NCI-H345 (cell line): ENCODE measurements at places on chromosomes 11 and 22.

DNA sequence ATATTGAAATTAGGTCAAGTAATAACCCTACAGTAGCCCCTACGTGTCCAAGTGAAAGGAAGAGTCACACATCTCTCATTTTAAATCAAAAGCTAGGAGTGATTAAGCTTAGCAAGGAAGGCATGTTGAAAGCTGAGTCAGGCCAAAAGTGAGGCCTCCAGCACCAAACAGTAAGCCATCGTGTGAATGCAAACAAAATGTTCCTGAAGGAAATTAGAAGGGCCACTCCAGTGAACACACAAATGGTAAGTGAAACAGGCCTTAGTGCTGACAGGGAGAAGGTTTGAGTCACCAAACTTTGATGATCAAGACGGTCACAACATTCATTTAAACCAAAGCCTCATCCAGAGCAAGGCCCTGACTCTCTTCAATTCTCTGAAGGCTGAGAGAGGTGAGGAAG is 127.2 kb downstream of the SHANK2 start:
- DNase-seq = no peak

DNA sequence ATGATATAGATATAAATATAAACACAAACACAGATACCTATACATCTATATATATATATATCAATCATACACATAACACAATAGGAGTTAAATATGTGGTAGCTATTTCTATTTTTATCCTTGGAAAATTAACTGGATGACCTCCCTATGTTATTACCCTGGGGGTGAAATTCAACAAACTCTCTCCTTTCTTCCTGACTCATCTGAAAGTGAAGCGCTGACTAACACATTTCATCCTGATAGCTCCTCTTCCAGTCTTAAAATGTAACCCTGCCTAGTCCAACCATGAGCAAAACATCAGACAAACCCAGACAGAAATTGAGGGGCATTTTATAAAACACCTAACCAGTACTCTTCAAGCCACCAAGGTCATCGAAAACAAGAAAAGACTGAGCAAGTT is 220.6 kb upstream of the ISX start:
- no peak for DNase-seq

DNA sequence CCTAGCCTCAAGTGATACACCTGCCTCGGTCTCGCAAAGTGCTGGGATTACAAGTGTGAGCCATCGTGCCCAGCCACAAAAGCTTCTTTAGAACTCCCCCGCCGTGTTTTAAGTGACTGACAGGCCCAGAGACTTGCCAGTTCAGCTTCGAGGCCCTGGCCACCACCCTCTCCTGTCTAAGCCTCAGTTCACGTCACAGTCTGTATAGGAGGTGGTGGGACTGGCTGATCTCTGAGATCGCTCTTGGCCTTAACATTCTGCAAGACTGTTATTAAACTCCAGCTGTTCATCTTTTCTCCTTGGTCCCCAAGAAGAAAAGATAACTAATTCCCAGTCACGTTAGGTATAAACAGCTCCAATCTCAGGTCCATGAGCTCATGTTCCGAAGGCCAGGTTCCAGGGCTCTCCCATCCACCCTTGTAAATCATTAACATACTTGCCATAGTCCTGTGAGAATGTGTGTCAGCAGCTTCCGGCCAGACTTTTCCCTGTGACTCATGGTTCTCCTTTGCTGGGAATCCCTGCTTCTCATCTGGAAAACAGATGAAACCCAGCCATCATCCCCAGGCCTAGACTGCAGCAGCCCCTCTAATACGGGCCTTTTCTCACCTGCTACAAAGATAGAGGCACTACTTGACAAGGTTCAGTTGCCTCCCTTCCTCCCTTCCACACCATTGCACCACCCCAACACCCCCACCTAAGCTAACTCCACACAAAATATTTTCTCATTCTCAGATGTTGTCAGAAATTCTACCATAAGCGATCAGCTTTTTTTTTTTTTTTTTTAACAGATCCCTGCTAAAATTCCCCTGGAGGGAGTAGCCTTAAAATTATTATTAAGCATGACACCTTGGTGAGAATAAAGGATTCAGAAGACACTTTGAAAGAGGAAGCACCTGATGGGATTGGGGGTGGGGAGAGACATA is 5.6 kb upstream of the KIAA0930 start:
- DNase-seq = no peak

- DNase-seq = peak; percentile 46
Measured at GRCh38 chr11:69353696-69354544, 60.0 kb downstream of the MYEOV start.

GRCh38 chr22:46970411-46971098 is 208.1 kb downstream of the TBC1D22A start:
- no peak for DNase-seq

DNA sequence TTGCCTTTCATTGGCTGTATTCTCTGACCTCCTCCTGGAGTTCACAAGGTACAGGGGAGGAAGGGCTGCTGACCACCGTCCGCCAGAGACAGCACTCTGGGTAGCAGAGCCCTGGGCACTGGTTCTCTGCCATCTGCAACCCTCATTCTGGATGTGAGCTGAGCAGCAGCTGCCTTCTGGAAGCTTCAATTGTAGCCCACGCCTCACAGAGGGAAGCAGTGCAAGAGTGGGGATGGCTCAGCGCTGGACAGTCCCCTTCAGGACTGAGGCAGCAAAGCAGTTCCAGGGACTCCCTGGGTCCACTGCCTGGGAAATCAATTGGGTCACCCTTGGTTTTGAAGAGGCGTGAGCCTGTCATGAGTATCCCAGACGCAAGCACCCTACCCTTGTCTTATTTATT is 346.2 kb downstream of the CADM1 start:
- no peak for DNase-seq

- no peak for DNase-seq
Measured at GRCh38 chr11:74981888-74982287, 6.8 kb upstream of the NEU3 start.

- DNase-seq = no peak
Measured at GRCh38 chr22:46028106-46028991, 51.4 kb upstream of the WNT7B start.

DNA sequence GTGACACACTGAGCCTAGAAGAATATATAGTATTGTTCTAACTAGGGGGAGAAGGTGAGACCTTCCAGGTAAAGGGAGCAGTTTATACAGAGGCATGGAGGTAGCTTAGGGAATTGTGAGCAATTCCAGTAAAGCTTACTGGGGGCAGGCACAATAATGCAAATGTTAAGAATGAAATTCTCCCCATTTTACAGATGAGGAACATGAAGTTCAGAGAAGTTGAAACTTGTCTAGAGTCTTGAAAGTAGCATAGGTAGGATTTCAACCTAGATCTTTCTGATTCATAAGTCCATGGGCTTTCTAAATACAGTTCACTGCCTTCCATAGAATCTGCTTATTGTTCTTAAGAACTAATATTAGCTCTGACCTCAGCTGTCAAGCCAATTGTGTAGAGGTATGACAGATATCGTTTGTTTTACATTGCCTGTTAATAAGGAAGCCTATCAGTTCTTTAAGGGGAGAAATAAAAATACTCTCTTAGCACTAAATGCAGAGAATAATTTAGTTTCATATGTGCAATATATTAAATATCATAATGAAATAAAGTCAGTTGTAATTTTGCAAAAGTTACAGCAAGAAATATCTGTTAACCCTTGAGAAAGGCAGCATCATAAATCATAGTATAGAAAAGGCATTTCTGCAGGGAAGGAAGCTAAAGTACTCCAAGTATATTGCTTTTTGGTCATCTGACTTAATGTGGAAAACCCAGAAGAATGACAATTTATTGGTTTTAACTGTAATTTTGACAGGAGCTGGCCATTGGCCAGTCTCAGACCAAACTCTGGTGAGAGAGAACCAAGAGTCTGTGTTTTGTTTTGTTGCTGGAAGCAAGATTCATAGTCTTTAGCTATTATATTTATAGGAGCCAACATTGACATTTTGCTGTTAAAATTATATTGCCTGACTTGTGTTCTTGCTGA is 181.8 kb downstream of the UVRAG start:
- DNase-seq = no peak

DNA sequence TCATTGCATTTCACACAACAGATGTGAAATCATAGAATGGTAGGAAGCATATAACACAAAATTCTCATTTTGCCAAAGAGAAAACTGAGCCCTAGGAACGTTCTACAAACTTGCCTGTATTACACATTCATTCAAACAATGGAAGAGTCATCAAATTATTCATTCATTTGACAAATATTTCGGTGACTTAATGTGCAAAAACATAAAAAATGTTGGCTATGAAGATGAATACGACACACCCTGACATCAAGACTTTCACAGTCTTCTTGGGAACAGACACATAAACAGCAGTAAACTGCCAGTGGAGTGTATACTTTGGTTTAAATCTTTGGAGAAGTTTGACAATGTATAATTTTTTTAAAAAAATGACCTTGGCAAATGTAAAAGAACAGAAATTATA is 20.4 kb upstream of the C11orf87 start:
- DNase-seq = no peak

DNA sequence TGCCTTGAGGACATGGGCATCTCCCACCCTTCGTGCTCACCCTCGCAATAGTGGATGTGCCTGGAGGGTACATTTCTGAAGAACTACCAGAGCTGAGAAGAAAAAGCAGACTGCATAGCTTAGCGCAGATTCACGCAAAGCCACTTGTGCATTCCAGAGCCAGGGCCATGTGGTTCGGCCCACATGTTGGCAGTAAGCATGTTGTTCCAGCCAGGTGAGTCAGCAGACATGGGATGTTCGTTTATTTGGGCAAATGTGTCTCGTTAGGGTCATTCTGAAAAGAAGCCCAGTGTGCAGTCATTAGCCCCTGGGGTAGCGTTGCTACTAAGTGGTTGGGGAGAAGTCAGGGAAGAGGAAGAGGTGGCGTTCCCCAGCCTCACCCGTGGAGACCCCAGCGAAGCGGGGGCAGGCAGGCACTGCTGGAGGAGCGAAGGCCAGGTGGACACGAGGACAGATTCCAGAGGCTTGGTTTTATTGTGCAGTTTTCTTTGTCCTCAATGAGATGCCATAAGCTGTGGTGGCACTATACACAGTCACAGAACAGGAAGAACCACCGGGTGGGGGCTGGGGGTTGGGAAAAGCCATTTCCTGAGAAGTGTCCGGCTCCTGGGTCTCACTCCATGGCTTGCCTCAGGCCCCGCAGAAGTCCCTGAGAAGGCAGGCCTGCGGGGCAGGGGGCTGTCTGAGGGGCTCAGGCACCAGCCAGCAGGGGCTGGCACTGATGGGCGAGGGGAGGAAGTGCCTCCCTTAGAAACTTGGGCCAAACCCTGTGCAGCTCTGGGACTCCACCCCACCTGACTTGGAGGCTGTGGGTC is 5.0 kb downstream of the THY1 start:
- DNase-seq = no peak

GRCh38 chr22:46457502-46458488 is 79.6 kb downstream of the CELSR1 start:
- DNase-seq = no peak

DNA sequence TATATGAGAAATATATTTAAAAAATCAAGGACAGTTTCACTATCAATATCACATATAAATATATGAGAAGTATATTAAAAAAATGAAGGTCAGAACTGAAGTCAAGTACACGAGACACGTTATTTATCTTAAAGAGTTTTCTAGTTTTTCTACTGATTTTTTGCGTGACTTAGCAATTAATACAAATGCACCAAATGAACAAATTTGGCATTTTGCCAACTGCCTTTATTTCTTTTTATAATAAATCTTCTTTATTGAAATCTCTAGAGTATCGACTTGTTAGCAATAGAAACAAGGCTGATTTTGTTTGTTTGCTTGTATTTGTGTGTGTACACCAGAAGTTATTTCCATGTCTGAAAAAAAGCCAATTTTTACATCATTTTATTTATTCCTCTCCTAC is 1684.7 kb upstream of the RAG2 start:
- no peak for DNase-seq

DNA sequence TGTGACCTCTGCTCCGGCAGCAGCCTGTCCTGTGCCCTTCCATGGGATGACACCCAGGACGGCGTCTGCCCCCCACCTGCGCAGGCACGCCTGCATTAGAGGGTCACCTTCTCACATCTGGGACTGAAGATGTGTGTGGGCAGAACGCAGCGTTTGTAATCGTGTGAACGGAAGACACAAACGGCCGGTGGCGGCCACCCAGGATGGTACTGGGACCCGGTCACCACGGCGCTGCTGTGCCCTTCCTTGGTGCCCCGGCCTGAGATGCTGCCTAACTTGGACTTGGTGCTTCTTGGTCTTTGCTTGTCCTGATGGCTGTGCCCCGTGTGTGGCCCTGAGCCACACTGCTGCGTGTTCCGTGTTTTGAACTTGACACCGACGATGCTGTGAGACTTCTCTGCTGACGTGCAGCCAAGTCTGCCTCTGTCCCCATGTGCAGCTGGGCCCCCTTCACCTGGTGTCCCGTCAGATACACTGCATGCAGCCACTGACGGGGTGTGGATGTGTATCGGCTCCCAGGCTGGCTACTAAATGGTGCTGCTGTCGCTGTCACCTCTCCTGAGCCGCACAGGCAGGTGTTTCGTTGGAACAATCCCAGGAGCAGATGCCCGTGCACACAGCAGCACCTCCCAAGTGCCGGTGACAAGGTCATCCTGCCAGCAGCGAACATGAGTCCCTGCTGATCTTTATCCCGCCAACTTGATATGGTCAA is 21.4 kb downstream of the YPEL1 start:
- DNase-seq = no peak

DNA sequence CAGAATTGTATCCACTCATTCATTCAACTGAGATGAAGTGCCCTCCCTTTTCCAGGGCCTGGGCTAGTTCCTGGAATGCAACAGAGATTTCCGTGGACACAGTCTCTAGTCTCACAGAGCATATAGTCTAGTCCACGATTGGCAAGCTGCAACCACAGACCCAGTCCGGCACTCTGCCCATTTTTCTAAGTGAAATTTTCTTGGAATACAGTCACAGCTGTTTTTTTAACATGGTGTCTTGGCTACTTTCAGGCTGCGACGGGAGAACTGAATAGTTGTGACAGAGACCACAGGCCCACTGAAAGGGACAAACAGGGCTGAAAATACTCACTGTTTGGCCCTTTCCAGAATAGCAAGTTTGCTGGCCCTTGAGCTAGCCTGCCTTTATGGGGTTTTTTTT is 29.2 kb downstream of the ALG12 start:
- DNase-seq = no peak

DNA sequence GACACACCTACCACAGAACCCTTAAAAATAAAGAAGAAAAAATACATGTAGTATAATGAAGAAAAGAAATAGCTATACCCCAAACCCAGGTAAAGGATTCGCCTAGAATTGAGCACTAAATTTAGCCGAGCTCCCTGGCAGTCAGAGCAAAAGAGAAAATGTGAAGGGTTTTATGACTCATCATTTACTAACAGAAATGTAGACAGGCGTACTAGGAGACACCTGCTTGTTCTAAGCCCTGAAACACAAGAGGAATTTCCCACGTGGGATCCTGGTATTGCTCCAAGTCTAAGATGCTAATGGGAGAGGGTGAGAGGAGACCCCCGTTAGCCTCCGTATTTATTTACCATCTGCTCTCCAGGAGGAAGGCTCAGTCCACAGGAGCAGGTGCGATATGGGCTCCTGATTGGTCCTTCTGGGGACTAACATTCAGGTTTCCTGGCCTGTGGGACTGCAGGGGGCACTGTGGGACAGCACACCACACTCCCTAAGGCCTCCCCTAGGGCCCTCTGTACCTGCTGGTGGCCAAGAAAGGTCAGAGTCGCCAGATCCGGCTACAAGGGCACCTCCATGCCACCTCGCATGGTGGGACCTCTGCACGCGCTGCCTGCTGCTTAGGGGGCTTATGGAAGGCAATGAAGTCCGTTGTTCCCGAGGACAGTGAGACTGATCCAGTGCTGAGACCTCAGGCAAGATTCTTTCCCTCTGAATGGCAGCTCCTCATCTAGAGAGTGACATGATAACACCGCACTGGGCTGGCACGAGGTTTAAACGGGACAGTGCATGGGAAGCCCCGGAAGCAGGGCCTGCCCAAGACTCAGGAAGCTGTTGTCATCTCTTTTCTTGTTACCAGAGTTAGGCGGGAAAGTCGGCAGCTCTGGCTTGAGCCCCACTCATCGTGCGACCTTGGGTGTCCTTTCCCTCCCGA is 25.8 kb downstream of the KCNC1 start:
- peak; percentile 51 for DNase-seq
